ENCODE measurements at places on chromosomes 1 and 21.

GRCh38 chr21:40049031-40049930 lies 182.0 kb downstream of the PCP4 start:
- peak; percentile 1 for DNase-seq

GRCh38 chr1:83799594-83799993 lies 199.3 kb downstream of the TTLL7 start:
- DNase-seq, result no peak

- no peak for DNase-seq
Measured at GRCh38 chr1:57832612-57833011, 408.8 kb upstream of the DAB1 start.

DNA sequence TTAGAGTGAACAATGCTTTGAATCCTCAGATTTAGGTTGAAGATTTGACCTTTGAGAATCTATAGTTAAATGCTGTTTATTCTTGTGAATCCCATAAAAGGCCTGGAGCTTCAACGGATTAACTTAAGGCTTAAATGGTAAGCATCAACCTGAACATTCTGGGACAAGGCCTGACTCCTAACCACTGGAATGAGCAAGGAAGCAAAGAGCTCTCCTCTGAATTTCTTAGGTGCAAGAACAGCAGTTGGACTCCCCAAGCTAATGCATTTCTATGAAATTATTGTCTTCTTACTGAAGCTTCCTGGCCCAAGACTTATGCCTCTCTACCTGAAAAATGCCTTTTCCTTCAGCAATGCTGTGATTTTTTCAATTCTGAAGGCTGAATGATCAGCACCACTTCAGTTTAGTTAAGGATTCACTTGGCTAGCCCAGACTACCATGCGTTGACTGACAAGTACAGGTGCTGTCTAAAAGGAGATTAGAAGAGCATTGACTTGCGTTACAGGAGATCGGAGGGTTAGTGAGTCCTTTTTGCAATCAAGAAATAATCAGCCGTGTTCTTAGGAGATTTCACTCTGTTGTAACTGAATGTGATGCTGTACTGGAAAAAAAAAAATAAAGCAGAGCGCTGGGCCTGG lies 178.5 kb downstream of the ZC3H11B start:
- DNase-seq, result no peak

DNA sequence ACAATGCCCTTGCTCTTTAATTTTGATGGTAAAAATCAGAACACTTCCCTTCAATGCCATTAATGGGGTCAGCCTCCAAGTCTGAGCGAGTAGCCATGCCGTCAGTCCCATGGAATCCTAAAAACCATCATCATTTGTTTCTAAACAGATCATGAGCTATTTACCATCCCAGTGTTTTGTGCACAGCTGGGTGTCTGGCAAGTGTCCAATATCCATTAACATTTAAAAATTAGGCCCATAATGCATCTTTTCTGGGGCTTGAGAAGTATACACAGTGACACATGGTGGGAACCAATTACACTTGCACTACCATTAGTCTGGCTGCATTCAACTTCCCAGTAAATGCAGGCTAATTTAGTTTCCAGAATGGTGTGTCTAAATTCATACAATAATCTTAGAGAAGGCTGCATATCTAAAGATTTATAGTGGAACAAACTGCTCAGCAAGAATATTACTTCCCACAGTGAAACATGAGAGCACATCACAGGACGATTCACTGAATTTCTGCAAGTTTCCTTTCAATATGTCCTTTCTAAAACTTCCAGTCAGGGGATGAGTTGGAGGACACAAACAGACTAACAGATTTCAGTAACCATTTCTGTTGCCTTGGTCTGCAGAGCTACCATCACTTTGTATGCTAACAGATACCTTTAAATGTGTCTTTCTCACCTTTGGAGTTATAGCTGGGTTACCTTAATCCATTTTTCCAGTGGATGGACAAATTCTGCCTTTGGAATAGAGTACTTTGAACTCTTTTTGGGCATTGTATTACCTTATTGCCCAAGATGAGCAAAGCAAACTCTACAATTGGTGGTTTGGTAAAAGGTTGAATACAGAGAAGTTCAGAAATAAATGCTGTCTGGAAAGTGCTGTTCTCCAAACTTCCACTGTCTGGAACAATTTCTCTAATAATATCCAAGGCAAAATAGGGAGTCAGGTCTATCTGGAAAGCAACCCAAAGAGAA lies 258.0 kb downstream of the PTBP2 start:
- no peak for DNase-seq

DNA sequence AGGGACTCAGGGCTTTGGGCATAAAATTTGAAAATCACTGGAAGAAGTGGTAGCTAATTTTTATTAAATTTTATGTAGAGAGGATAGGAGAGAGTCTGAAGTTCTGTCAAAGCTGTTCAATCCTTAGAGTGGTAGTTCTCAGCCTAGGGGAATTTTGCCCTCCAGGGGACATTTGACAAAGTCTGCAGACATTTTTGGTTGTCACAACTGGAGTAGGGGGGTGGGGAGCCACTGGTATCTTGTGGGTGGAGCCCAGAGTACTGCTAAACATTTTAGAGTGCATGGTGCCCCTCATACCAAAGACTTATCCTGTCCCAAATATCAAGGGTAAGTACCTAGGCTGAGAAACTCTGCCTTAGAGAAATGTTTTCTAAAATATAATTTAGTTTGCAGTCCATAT lies 30.2 kb downstream of the RASAL2 start:
- no peak for DNase-seq

DNA sequence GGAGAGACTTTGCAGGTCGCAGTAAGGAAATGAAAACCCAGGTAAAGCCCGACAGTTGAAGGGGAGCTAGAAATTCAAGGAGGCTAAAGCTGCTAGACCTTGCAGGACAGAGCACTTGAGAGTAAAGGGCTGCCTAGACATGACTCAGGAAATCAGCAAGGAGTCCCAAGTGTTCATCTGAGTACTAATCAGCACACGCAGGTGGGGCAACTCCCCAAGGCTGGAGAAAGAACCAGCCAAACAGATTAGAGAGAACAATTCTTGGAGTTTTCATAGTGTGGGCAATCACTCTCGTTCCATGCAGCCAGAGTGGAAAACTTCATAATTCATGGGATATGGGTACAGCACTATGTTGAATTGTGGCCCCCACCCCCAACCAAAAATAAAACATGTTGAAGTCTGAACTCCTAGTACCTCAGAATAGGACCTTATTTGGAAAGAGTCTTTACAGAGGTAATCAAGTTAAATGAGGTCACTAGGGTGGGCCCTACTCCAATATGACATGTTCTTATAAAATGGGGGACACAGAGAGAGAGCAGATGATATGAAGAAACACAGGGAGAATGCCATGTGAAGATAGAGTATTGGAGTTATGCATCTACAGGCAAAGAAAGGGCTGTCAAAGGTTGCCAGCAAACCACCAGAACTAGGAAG lies 28.0 kb downstream of the SYDE2 start:
- no peak for DNase-seq

DNA sequence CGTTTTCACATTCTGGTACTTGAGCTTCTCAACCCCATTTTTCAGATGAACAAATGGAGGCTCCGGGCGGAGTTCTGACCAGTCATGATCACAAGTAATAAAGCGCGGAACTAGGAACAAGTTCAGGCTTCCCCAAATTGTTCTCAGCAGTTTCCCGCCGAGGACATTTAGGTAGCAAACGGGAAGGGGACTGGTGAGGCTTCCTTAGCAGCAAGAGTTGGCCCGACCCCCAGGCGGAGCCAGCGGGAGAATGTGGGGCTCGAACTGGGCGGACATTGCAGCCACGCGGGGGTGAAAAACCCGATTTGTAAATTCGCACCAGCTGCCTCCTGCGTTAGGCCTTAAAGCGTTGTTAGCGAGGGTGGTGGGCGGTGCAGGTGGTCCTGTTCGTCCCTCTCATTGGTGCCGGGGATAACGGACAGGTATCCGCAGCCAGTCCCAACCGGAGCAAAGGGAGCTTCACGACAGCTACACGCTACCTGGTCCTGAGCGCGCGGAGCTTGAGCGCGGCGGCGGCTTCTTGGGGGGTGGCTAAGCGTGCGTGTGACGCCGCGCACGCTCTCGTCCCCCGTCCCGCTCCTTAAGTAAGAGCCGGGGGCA lies 15.3 kb downstream of the SEMA6C start:
- peak; percentile 80 for DNase-seq

- DNase-seq, result no peak
Measured at GRCh38 chr1:54795356-54795665, 5.8 kb downstream of the TTC22 start.

- no peak for DNase-seq
Measured at GRCh38 chr1:247212627-247213617, 41.1 kb upstream of the ZNF124 start.

GRCh38 chr1:56533197-56533596 lies 46.2 kb downstream of the PLPP3 start:
- no peak for DNase-seq

GRCh38 chr1:208207388-208208131 lies 36.6 kb downstream of the PLXNA2 start:
- DNase-seq, result no peak

- DNase-seq, result no peak
Measured at GRCh38 chr1:44447051-44447810, 42.2 kb downstream of the RNF220 start.

GRCh38 chr21:20882462-20883407 lies 115.5 kb upstream of the NCAM2 start:
- DNase-seq, result no peak

- no peak for DNase-seq
Measured at GRCh38 chr1:114112775-114113174, 40.9 kb downstream of the SYT6 start.

DNA sequence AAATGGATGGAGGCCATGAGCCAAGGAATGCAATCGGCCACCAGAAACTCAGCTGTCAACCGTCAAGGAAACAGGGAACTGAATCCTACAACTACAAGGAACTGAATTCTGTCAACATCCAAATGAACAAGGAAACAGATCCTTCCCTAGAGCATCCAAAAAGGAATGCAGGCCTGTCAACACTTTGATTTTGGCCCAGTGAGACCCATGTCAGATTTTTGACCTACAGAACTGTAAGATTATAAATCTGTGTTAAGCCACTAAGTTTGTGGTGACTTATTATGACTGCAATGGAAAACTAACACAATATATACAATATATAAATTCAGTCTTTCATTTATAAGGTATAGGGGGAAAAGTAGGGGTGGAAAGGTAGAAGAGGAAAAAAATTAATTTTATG lies 55.3 kb downstream of the SHCBP1L start:
- DNase-seq, result no peak

DNA sequence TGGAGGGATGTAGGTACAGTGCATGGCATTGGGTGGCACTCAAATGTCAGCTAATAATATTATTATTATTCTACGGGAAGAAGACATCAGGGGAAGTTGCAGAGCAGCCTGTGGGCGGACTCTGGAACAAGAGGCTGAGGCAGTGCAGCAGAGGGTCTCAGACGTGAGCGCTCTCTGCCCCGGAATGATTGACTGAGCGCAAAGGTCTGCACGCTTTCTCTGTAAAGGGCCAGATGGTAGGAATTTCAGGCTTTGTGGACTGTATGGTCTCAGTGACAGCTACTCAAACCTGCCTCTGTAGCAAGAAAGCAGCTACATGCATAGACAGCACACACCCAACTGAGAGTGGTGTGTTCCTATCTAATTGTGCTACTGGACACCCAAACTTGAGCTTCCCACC lies 29.6 kb upstream of the VPS13D start:
- no peak for DNase-seq

DNA sequence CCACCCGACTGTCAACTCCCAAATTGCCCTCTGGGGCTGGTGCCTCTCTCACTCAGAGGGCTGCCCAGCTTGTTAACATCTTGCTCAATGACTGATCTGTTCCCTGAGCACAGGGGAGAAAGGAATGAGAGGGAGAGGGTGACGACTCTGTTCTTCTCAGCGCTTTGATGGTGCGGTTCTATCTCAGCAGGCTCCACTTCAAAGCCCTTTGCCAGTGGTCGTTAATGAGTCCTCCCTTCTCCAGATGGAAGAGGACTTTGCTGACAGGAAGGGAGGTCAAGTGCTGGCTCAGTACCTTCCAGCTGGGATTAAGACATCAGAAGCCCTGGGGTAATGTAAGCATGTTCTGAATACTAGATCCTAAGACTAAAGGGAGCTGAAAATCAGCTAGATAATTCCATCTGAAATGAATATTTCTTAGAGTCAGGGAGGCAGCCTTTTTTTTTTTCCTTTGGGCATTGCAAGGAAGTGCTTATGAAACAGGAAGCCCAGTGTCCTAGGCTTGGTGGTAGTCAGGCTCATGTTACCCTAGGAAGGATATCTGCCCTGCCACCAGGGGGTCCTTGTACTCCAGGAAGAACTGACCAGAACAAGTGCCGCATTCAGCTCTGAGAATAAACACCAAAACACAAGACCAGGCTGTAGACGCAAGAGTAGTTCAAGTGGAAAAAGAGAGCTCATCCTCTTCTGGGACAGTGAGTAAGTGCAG lies 4.7 kb downstream of the FMOD start:
- DNase-seq, result no peak

GRCh38 chr1:115426231-115426771 lies 88.3 kb upstream of the NGF start:
- DNase-seq, result no peak

GRCh38 chr21:30447056-30447455 lies 7.0 kb downstream of the KRTAP15-1 start:
- DNase-seq, result no peak

DNA sequence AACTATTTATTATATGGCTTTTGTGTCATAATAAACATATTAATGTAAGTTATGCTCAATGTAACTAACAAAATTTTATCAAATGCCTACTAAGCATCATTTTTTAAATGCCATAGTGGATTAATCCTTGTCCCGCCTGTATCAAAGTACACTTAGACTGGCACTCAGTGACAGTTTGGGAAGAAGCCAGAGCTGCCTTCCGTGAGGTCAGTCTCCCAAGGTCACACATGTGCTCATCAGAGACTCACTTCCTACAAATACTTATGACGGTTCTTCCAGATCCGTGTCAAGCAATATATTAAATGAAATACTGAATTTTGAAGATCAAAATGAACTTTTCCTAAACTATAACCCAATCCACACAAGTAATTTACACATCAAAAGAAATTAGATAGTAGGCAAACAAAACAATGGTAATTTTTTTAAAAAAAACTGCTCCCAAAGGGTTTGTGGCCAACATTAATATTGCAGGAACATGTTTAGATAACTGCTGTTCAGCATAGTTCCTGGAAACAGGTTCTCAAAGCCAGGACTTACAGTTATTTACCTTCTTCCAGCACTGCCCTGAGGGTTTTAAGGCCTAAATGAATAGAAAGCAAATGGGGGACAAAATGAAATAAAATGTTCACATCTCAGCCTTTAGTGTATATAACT lies 27.2 kb downstream of the WLS start:
- no peak for DNase-seq

DNA sequence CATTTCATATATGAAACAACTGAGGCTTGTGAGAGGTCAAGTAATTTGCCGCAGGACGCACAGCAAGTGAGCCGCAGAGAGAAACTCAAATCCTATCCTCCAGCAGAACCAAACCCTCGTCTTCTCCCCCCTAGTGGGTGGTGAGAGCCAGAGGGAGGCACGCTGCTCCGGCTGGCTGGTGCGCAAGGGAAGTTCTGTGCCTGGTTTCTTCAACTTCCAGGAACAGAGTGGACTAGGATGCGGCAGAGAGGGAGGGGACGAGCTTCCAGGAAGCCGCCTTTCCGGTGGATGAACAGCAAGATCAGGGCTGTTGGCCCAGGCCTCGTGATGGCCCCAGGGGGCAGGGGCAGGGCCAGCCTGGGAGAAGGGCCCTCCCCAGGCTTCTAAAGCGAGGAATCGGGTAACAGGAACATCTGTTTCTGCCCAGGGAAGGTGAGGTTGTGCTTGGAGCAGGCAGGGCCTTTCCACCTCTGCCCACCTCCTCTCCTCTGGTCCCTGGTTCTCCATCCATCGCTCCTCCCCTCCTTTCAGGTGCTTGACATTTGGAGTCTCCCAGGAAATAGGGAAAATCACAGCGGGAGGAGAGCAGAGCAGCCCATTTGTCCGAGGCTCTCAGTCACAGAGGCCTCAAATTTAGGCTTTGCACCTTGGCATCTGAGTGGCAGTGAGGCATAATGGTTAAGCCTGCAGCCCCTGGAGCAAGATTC lies 16.8 kb upstream of the PDIK1L start:
- no peak for DNase-seq

Data from activated T-cell treated with anti-CD3 and anti-CD28 coated beads for 48 hours (primary cell).